ENCODE measurements at places on chromosomes 1 and 21. TPM values are rescaled to one million over a fixed set of nuclear protein-coding genes. Genes with fewer than 3 reads are reported as not detected.

OR2T6 gene
- not detected for total RNA-seq

- no peak for DNase-seq
These were observed 18.3 kb upstream of the RNU1-4 start for GRCh38 chr1:16721871-16722641.

DNA sequence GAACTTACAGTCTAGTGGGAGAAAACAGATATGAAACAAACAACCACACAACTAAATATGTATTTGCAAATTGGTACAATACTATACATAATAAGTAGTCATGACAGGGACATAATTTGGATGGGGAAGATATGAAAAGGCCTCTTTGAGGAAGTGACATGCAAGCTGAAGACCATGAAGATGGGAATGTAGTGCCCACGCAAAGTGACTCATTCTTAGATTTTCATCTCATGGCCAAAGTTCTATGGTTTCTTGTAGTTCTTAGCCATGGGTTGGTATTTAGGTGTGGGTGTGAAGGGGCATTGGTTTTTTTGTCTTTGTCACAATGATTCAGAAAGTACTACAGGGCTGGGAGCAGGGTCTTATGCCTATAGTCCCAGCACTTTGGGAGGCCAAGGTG lies 105.4 kb upstream of the FAM78B start:
- no peak for DNase-seq

DNA sequence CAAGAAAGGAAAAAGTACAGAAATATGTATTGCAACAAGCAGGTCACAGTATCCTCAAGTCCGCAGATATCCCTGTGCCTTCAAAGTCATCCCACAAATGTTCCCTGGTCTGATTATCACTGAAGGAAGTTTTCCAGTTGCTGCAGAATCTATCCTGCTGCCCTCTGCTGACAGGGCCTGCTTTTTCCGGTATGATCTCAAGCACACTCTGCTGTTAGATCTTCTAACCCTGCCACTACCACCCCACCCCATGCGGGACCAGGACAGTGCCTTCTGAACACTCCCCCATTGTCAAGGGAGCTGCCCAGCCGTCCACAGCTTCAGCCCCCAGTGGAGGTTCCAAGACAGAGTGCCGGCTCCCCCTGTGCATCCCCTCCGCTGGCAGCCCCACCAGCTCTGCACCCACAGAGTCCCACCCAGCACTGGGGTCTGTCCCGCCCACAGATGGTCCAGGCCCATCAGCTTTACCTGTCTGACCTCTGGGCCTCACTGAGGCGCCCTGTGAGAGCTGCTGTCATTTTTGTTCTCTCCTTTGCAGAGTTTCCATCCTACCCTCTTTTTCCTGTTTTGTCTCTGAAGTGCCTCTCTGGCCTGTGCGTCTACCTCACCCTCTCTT lies 27.9 kb downstream of the FAM163A start:
- no peak for DNase-seq

GRCh38 chr1:201324821-201325677 lies 41.7 kb downstream of the PKP1 start:
- no peak for DNase-seq

KLHDC8A gene
- total RNA-seq: not detected

PRKAA2 gene
- not detected for total RNA-seq

Measured in HT-29 (cell line).